NCI-H446 (cell line): ENCODE measurements at places on chromosomes 1 and 21.
A peak's percentile ranks its signal among the peaks of the same experiment; 100 is the strongest.

GRCh38 chr21:34878940-34879339 lies 170.2 kb downstream of the RUNX1 start:
- no peak for DNase-seq

GRCh38 chr1:100377590-100378361 lies 25.5 kb downstream of the CDC14A start:
- DNase-seq: no peak

- peak; percentile 45 for DNase-seq
These were observed 3.9 kb upstream of the NUAK2 start for GRCh38 chr1:205325334-205325884.

GRCh38 chr1:205440476-205441317 lies 15.1 kb downstream of the BLACAT1 start:
- no peak for DNase-seq
